ENCODE measurements at places on chromosomes 5 and 9.

DNA sequence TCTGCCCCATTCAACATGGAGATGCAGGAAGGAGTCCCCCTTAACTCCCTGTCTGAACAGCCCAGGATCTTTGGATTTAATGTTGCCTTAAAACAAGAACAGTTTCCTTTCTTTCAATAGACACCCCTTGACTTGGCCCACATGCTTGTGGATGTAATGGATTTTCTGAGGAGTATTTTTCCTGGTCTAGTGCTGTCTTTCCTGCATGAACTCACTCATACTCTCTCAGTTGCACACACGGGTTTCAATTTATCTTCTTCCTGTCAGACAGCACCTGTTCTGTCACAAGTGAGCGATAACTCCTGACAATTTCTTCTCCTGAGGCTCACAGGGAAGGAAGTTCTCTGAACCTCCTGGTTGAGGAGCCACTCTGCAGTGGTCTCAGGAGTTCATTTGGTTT lies 85.1 kb downstream of the ACER2 start:
- no peak for DNase-seq

DNA sequence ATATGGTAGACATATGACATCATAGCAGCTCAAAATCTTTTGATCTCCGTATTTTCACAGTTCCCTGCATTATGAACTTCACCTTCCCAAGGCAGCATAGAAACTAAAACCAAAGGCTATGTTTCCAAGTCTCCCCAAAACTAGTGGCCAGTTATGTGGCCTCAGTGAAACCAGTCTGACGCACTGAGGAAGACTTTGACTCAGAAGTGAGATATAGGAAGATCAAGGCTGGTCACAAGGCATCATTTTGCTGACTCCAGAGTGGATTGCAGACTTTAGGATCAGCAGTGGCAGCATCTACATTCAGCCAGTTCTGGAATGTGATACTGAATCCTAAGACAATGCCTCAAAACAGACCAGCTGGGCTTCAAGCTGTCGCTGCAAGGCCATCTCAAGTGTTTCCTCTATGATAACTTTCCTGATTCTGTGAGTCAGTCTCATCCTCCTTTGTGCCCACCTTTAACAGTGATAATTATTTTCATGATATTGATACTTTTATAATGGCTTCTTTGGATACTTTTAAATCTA lies 34.4 kb upstream of the ELL2 start:
- DNase-seq, result no peak

DNA sequence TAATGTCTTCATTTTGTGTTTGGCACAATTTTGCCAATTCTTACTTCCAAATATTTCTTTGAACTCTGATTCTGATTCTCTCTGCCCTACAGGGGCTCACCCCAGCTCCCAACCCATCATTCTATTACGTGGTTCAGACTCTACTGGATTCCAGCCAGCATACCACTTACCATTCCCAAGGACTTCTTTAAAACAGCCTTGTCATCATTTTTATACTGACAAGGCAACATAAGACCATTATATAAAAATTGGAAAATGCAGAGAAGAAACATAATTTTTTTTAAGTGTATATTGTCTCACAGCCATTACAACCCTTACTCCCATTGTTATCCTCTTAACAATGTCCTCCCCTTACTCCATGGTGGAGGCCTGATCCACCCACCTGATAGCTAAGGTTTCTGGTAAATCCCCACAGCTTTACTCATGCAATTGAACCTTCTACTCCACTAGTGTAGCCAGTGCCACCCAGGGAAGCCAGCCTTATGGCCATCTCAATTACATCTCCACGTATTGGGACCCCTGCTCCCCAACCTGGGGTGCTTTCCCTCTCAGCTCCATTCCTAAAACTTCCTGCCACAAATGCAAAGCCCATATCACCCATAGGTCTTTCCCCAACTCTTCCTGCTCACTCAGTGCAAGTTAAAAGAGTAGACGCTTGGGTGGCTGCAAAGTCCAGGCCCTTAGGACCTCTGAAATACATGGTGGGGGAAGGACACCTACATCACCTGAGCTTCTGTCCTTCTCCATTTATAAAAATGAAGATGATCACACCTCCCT lies 19.1 kb downstream of the UGT3A2 start:
- no peak for DNase-seq

GRCh38 chr9:38404314-38404713 lies 11.8 kb downstream of the ALDH1B1 start:
- no peak for DNase-seq

GRCh38 chr9:130883479-130883878 lies 13.1 kb downstream of the QRFP start:
- no peak for DNase-seq

All from epithelial cell of proximal tubule (primary cell).